NCI-H1417 treated with DMSO at 0.1 percent for 48 hours (cell line): ENCODE measurements at places on chromosomes 13 and 19.

DNA sequence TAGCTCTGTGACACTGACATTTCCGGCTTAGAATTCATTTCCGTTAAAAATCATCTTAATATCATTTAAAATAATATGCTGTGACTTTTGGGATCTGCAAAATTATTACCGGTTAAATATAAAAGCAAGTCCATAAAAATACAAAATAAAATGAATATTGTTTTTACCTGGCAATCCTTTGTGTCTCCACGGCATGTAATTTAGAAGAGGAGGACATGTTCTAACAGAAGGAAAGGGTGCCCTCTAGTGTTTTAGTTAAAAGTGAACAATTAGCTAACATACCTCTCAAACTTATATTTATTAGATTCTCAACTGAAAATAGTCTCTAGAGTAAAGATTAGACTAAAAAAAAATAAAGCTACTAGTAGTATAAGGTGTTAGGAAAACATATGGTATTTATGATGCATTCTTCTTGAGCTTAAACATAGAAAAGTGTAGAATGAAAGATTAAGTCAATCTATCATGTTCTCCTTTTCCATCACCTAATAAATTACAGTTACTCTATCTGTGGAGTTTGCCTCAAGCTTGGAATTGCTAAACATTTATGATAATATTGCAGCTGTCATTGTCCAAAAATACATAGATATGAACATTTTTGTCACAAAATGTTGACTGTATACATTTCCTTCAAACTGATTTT lies 676.7 kb upstream of the SPRY2 start:
- DNase-seq, result peak; percentile 45

DNA sequence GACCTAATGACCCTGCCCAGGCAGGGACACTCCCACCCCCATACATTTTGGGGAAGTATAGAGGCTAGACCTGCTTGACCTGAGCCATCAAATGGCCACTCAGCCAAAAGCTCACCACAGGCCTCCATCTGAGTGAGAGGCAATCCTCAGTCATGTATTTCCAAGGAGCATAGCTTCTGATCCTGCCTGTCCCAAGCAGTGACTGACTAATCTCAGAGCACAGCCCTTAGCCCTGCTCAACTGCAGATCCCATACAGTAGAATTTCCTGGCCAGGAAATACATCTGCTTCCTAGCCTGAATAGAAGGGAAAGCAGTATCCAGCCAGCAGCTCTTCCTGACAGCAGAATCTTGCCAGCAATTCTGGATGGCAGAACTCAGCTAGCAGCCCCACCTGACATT lies 880.6 kb upstream of the GPC6 start:
- no peak for DNase-seq

GRCh38 chr19:50434525-50434924 lies 1.8 kb downstream of the MYBPC2 start:
- DNase-seq, result no peak

- DNase-seq, result no peak
Observed at GRCh38 chr19:1304197-1304924, 18.7 kb downstream of the EFNA2 start.

DNA sequence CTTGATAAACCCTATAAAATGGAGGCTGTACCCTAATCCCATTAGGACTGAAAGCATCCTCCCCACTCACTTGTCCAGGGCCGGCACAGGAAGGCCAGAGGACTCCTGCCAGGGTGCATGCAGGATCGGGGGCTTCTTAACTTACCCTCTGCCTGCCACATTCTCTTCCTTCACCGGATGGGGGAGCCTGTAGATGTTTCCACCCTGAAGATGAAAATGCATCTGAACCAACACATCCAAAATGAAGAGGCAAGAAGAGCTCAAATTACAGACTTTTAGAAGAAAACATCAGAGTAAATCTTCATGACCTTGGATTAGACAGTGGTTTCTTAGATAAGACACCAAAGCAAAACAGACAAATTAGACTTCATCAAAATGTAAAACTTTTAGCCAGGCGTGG lies 25.9 kb upstream of the NAPA start:
- DNase-seq, result no peak

GRCh38 chr19:18507727-18508440 lies 14.0 kb downstream of the ELL start:
- no peak for DNase-seq

- no peak for DNase-seq
Observed at GRCh38 chr13:45194081-45194939, 6.5 kb downstream of the KCTD4 start.

- no peak for DNase-seq
Observed at GRCh38 chr19:38669552-38669951, 22.1 kb downstream of the ACTN4 start.

- no peak for DNase-seq
Observed at GRCh38 chr13:19179916-19180315, 1.7 kb downstream of the TUBA3C start.

DNA sequence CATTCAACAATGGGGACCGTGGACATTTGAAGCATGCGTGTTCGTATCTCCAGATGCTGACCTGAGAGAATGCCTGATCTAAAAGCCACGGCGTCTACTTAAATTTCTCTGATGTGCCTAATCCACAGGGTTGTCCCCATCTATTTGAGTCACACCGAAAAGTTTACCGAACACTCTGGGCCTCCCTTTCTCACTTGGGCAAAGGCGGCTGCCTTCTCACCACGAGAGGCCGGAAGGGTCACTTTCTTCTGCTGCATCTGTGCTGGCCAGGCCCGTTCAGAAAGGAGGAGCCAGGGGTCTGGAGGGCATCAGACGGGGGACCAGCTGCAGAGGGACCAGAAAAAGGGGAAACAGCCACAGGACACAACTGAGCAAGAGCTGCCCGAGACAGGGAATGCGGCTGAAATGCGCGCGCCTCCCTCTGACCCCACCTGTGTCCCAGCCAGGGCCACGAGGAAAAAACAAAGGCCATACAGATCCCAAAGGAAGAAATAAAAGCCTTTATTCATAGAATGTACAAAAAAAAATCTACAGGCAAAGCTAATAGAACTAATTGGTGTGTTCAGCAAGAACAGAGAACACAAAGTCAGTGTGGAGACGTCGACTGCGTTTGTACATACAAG lies 71.3 kb upstream of the C13orf46 start:
- no peak for DNase-seq

GRCh38 chr13:70338609-70339008 lies 230.4 kb upstream of the KLHL1 start:
- DNase-seq, result no peak

DNA sequence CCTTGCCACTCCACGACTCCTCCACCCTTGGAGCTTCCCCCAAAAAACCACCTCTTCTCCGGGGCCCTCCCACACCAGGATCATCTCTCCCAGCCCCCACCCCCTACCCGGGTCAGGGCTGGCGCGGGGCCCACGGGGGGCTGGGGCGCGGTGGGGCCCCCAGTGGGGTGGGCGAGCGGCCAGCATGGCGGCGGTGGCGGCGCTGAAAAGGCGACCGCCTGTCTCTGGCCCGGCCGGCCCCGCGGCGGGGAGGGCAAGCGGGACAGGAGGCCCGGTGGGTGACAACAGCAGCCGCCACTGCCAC lies 850 bp downstream of the DYRK1B start:
- no peak for DNase-seq

- no peak for DNase-seq
Observed at GRCh38 chr19:30153326-30154210, 211.5 kb downstream of the URI1 start.

- DNase-seq, result no peak
Observed at GRCh38 chr13:28421676-28422410, 73.1 kb downstream of the FLT1 start.

- DNase-seq, result no peak
Observed at GRCh38 chr13:35992964-35993363, 138.2 kb downstream of the DCLK1 start.

DNA sequence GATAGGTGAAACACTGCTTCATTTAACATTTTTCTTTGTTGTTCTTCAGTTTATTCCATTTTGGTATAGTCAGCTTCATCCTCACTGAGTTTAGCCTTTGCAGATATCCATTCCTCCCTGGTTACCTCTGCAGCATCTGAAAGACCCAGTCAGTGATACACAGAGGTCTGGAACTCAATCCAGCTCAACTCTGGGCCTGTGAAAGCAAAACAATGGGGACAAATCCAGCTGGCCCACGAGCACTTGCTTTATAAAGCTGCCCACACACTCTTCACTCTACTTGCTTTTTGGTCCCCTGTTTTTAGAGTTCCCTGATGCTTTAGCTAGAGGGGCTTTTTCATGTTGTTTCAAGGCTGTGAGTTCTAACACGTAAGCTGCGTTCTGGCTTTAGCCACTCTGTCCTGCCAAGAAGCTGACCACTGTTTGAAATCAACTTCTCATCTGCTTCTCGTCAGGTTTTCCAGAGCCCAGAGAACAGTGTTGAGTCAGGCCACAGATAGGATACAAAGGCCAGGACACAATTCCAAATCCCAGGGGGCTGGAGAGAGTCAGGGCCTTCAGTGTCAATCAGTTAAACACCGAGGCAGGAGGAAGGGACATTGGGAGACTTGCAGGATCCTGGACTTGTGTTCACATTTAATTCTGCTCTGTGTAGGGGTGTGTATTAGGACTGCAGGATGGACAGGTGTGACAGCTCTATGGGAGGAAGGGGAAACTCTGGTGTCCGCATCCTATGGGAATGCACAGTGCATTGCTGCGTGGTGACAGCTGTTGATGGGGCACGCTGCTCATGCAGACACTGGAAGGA lies 83.5 kb upstream of the RNF113B start:
- DNase-seq, result no peak

DNA sequence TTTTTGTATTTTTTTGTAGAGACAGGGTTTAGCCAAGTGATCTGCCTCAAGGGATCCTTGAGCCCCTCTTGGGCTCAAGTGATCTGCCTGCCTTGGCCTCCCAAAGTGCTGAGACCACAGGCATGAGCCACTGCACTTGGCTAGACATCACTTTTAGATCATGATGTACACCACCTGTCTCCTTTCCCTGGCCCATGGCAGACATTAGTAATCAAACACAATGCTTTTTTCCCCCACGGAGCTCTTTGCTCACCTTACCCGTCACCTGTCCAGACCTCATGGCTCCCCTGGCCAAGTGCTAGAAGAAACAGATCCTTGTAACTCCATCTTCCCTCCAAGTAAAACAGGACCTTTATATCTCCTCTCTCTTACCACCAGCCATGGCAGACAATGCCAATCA lies 18.4 kb downstream of the NUMBL start:
- no peak for DNase-seq

- no peak for DNase-seq
Observed at GRCh38 chr13:104318121-104318520, 1251.9 kb upstream of the SLC10A2 start.

DNA sequence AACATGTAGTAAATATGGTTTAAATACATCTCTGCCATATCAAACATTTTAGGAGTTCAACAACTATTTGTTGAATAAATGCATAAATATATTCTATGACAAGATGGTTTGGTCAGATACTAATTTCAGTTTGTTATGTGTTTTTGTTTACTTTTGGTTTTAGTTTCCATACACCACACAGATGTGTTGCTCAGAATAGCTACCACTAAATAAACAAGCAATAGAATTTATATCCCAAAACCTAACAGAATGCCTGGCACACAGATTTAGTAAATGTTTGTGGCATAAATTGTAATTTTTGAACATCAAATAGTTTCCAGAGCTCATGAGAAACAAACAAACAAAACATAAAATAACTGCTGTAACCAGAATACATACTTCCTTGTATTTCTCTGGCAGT lies 126.8 kb upstream of the ATXN8OS start:
- DNase-seq, result no peak
